ENCODE measurements at places on chromosomes 7 and 10. TPM values are rescaled to one million over a fixed set of nuclear protein-coding genes. Genes with fewer than 3 reads are reported as not detected.
A peak's percentile ranks its signal among the peaks of the same experiment; 100 is the strongest.

FAM204A gene
- total RNA-seq = 63.6 TPM

NKX2-3 gene
- not detected for total RNA-seq

CPEB3 gene
- total RNA-seq = 11.4 TPM

ZNF777 gene
- total RNA-seq = 6.0 TPM

FFAR4 gene
- 0.31 TPM for total RNA-seq

AGAP6 gene
- 4.5 TPM for total RNA-seq

IDI2 gene
- total RNA-seq = not detected

GJC3 gene
- total RNA-seq = not detected

H2BK1 gene
- not detected for total RNA-seq

TWIST1 gene
- 6.2 TPM for total RNA-seq

CLCN1 gene
- not detected for total RNA-seq

SMKR1 gene
- total RNA-seq = not detected

GBX1 gene
- total RNA-seq = not detected

NDUFB2 gene
- 767 TPM for total RNA-seq

PUS7 gene
- 4.3 TPM for total RNA-seq

GPR37 gene
- total RNA-seq = not detected

BEND7 gene
- 11.5 TPM for total RNA-seq

PHF14 gene
- total RNA-seq = 14.3 TPM

- DNase-seq = no peak
Measured at GRCh38 chr10:7892146-7892545, 73.8 kb downstream of the TAF3 start.

- peak; percentile 28 for DNase-seq
Measured at GRCh38 chr7:99021941-99022560, 121.9 kb downstream of the SMURF1 start.

DNA sequence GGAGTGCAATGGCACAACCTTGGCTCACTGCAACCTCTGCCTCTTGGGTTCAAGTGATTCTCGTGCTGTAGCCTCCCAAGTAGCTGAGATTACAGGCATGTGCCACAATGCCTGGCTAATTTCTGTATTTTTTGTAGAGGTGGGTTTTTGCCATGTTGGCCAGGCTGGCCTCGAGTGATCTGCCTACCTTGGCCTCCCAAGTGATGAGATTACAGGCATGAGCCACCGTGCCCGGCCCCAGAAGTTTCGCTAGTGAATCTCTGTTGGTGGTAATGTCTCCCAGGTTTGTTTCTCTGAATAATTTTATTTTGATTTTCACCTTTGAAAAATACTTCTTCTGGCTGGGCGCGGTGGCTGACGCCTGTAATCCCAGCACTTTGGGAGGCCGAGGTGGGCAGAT is 58.8 kb downstream of the ABRAXAS2 start:
- DNase-seq = no peak

DNA sequence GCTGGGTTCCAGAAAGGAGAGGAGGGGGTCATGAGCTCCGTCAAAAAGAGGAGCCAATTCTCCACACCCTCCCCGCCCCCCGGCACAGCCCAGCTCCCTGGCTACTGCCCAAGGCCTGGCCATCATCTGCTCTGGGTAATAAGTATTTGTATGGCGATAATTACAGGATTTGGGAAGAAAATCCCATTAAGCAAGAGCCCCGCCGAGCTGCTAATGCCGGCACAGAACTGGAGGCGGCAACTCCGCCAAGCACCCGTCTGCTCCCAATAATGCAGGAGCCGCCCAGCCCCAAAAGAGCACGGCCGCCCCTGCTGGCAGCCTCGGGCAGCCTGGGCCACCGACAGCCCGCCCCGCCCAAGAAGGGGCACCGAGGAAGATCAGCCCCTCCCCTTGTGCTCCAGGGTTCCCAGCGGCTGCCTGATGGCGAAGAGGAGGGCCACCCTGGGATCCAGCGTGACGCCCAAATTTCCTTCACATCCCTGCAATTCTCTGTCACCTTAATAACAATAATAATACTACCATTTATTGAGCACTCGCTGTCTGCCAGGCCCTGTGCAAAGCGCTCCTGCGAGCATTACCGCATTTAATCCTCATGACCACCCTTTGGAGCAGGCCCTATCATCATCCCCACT is 5.9 kb downstream of the SLIT1 start:
- no peak for DNase-seq

DNA sequence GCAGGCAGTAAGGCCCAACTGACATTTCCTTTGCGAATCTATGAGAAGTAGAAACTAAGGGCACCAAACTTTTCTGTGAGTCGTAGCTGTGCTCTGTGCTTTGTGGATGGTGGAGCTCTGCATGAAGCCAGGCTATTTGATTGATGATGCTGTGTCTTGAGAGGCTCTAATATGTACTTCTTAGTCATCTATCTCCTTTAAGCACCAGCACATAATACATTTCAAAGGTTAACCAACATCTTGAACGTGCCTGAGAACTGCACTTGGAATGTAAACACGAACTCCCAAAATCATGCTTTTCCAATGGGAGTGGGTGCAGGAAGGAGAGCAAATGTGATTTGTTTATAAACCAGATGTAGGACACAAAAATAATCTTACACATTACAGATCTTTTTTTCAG is 411.6 kb downstream of the PARD3 start:
- DNase-seq = no peak

- DNase-seq = no peak
Measured at GRCh38 chr7:102927312-102927933, 14.6 kb downstream of the LRRC17 start.

DNA sequence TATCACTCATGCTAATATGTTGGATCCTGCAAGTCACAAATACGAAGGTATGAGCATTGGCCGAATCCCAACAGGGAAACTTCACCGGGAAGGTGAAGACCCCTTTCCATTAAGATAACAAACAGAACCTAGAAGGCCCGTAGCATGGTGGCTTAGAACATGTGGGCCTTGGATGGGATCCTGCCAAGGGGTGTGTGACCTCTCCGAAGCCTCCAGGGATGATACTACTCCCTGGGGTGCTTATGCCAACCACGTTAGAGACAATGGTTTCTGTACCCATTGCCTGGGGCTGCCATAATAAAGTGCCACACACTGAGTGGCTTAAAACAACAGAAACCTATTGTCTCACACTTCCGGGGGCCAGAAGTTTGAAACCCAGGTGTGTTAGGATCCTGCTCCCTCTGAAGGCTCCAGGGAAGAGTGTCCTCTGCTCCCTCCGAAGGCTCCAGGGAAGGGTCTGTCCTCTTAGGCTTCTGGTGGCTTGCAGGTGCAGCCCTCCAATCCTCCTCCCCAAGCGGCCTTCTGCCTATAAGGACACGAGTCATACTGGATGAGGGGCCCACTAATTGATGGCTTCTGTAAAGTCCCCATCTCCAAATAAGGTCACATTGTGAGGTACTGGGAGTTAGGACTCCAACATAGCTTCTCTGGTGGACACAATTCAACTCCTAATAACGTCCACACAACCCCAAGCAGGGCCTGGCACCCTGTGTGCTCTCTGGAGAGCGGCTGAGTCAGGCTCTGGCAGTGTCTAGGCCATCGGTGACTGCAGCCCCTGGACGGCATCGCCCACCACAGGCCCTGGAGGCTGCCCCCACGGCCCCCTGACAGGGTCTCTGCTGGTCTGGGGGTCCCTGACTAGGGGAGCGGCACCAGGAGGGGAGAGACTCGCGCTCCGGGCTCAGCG is 992 bp upstream of the MGMT start:
- DNase-seq = peak; percentile 49

DNA sequence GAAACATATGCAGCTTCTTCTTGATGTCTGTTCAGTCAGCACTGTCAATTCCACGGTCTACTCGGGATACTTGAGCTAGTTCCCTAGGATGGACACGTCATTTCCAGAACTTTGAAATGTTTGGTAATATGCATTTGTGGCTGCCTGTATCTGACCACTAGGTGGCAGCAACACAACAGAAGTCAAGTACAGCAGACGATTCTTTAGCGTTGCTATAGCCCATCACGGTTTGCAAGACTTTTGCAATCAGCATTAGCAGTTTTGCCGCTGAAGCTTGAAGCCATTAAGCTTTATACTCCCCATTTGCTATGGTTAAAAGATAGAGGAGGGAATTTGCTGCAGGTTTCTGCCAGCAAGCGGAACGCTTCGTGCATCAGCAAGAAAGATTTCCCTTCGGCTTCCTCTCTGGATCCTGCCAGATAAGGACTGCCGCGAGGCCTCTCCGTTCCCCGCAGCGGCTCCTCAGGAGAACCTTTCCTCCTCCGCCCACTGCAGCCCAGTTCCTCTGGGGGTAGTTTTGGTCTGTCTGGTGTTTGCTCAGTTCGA is 63.5 kb downstream of the ABCC2 start:
- peak; percentile 93 for DNase-seq

- no peak for DNase-seq
Measured at GRCh38 chr10:49700997-49701396, 21.5 kb downstream of the C10orf53 start.

GRCh38 chr7:87511510-87511909 is 36.0 kb upstream of the ABCB4 start:
- DNase-seq = no peak

GRCh38 chr7:88758381-88759229 is 895 bp upstream of the ZNF804B start:
- DNase-seq = no peak

- DNase-seq = no peak
Measured at GRCh38 chr7:131111081-131111576, 216.5 kb upstream of the MKLN1 start.

- DNase-seq = no peak
Measured at GRCh38 chr10:24784923-24785322, 61.2 kb upstream of the ARHGAP21 start.

DNA sequence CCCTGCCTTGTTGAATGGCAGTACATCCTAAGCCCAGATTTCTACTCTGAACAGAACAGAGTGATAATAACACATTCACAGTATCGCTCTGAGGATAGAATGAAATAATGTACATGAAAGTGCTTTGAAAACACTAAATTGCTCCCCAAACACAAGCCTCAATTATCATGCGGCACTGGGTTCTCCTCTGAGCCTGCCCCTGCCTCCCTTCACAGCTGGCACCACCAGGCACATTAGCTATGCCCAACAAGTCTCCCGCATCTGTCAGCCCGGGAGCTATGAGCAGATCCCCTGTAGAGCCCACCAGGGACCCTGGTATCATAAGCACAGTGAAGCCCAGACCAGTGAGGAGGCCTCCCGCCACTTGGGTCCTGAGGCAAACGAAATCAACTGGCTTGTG is 405.5 kb downstream of the GRID1 start:
- DNase-seq = no peak

DNA sequence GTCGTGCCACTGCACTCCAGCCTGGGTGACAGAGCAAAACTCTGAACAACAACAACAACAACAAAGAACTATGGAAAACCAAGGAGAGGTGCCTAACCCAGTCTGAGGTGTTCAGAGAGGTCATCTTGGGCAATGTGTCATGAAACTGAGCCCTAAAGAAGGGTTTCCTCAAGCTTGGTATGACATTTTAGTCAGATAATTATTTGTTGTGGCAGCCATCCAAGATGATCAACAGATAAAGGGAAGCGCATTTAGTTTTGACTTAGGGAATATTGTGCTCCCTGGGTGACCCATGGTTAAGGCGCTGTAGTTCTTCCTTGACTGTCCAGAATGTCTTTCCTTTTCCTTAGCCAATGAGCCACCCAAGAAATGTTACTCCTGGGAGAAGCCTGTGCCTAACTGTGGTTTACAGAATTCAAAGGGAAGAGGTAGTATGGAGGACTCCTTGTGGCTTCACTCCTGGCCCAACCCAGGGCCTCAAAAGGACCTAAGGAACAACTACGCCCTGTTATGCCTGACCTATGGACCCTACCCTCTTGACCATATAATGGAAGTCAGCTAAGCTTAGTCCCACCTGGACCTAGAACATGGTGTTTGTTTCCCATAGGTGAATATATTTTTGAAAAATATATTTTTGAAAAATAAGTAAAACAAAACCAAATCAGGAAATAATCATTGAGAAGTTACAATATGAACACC is 42.4 kb downstream of the TPST1 start:
- no peak for DNase-seq

DNA sequence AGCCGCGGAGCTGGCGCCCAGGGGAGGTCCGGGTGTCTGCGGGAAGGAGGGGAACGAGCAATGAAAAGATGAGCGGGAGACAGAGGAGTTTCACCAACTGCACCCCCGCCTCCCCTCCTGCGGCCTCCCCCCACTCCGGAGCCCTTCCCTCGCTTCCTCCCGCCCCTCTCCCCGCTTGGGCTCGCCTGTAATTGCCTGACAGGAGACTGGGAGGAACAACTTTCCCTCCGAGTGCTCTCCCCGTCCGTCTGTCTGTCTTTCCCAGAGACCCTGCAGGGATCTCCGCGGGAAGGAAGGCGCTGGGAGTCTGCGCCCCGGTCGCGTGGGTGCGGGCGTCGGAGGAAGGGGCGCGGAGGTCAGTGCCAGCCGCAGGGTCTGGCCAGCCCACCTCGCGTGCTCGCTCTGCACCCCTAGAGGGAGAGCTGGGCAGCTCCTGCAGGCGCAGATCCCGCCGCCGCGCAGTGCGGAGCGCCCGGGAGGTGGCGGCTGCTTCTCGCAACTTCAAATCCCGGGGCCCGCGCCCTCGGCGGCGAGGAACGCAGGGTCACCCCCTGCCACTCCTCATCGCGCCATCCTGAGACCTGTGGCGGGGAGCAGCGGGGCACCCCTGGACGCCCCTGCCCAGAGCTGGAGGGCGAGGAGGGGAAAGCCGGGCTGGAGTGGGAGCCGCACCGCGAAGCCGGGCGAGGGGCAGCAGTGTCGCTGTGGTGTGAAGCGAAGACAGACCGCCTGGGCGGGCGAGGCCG is 511 bp upstream of the NRP1 start:
- DNase-seq = peak; percentile 75
